T-cell (primary cell): ENCODE measurements at places on chromosomes 7 and 10. TPM values are rescaled to one million over a fixed set of nuclear protein-coding genes. Genes with fewer than 3 reads are reported as not detected.

Gene CTNNA3
- total RNA-seq = not detected

Gene CLEC5A
- total RNA-seq = not detected

Gene STARD3NL
- total RNA-seq = 12.1 TPM

Gene C7orf57
- total RNA-seq = 0.82 TPM

Gene AKR1D1
- total RNA-seq = not detected
